AG09309 (cell line): ENCODE measurements at places on chromosomes 2 and 18.
A peak's percentile ranks its signal among the peaks of the same experiment; 100 is the strongest.

- no peak for DNase-seq
Observed at GRCh38 chr2:144211065-144211464, 308.9 kb downstream of the ZEB2 start.

DNA sequence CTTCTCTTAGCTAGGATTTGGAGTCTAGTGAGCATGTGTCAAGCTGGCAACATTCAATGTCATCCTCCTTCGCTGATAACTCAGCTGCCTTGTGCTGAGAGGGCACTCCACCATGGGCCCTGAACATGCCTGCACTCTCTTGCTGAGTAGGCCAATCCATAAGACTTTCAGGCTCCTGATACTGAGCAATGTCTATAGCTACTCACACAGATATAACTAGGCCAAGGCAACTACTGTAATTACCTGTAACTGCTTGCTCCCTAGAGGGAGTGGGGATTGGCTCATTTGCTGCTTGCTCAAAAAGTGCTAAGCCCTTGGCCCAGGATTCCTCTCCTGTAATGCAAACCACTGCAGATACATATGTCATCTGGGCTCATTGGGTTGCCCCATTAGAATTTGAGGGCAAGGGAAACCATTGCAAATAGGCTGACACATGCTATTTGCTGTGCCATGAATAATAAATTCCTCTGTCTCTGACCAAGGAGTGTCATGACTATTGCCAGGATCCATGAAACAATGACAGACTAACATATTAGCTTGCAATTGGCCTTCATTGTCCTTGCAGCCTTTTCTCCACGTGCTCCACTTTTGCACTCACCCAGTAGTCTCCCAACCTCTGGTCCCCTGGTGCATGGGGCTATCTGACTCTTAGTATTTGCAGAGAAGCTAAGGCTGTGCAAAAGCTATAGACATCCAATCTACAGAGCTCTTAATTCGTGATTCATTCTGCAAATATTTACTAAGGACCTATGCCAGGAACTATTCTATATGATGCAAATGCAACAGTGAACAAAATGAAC lies 36.9 kb upstream of the BMPR2 start:
- DNase-seq = no peak

- DNase-seq = no peak
Observed at GRCh38 chr2:218990612-218991011, 2.6 kb downstream of the CRYBA2 start.

GRCh38 chr2:74281141-74281975 lies 61.9 kb downstream of the SLC4A5 start:
- DNase-seq = no peak

DNA sequence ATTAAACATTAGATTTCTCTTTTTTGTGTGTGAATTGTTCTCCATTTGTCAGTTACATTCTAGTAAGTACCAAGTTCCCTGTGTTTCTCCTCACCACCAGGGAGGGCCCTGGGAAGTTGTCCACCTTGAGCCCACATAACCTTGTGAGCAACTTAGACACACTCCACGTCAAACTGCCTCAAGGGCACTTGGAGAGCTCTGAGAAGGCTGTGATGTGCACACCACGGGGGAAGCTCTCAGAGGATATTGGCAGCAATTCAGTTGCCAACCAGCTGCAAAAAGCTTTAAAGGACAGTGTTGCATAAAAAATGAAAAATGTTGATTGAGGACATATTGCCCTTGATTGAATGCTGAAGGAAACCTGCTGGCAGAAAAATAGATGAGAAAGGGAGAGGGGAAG lies 743.6 kb downstream of the RNF144A start:
- DNase-seq = no peak

DNA sequence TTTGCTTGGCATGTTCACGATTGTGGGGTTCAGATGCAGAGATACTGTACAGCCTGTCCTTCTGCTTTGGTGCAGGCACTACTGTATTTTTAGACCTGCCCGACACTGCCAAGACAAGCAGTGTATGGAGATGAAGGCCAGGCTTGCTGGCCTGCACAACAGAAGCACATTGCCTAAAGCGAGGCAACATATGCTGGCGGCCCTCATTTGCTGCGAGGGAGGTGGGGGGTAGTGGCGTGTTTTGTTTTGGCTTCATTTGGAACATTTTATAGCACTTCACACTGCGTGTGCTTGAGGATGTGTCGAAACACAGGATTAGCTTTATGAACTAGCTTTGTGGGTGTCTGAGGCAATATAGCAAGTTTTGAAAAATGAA lies 27.0 kb downstream of the TMEM182 start:
- no peak for DNase-seq

DNA sequence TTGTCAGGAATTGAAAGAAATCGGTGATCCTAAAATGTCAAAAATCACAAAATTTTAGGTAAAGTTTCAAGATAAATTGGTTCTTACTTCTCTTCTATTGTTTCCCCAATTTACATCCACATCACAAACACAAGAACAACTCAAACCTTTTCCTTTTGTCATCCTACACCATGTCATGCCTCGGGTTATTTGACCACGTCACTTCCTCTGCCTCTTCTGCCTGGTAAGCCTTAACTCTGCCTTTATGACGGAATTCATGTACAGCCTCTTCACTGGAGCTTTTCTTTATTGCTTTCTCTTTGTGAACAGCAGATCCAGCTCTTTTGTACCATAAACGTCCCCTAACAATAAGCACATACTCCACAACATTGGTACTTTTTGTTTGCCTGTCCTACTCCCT lies 258.0 kb downstream of the DPP10 start:
- no peak for DNase-seq

DNA sequence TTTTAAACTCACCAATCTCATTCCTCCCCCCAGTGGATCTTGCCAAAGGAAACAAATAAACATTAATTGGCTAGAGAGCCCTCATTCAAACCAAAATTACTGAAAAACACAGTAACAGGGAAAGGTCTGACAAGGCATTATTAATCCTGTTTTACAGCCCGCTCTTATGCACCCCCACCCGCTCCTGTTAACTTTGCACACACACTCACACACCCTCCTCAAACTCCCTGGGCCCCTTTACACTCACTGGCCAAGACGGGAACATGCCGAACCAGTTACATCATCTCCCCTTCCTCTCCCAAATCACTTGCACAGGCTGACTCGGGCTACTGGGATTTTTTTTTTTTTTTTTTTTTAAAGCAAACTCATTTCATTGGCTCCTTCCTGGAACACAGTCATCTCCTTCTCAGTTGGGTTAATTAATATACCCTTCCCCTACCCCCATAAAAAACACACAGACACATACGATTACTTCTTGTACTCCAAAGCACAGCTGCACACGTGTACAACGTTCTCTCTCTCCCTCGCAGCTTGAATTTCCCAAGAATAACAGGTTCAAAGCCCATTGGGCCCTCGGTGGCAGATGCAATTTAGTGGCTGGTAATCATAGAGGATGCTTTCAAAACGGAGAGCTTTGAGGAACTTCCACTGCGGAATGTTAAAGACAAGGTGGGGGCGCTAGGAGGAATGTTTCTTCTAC lies 31.8 kb downstream of the KLF7 start:
- peak; percentile 54 for DNase-seq

GRCh38 chr2:207815254-207815653 lies 45.5 kb upstream of the FZD5 start:
- no peak for DNase-seq

- DNase-seq = no peak
Observed at GRCh38 chr18:27724362-27724761, 452.6 kb downstream of the CDH2 start.

GRCh38 chr2:176150584-176151441 lies 537 bp upstream of the HOXD4 start:
- DNase-seq = no peak

GRCh38 chr2:189821953-189822748 lies 37.9 kb downstream of the PMS1 start:
- peak; percentile 62 for DNase-seq

DNA sequence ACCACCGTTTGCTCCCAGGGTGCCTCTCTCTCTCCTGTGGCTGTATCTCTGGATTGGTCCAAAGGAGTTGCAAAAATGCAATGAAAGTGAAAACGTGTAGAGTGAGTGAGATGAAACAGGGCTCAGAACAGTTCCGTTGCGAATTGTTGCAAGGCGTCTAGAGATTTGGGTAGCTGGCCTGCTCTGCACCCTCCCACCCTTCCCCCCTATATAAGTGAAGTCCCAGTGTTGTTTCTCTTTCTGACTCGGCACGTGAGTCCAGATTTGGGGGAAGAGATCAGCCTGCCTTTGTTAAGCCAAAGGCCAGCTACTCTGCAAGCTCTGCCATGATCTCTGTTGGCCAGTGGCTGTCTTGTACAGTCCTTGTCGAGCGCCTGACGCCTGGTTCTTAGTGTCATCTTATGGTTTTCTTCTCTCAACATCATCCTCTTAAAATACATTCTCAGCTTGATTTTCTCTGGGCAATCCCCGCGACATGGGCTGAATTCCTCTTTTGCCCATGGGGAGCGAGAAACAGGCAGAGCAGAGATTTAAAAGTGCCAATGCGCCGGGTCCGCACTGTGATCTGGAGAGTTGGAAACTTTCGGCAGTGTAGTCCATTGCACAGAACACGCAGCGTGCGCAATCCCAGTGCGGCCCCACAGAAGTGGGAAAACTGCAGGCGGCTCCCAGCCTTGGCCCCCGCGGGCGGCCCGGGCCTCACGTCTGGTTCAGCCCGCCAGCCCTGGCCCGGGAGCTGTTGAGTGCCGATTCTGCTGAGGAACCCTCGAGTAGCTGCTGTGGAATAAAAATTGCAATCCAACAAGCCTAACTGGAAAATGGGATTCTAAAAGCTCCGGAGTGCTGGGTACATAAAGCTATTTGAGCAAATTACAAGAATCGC lies 9.3 kb downstream of the MEIS1 start:
- no peak for DNase-seq

GRCh38 chr18:51390702-51391101 lies 193.2 kb upstream of the MEX3C start:
- no peak for DNase-seq

GRCh38 chr2:178211460-178211859 lies 17.1 kb downstream of the OSBPL6 start:
- no peak for DNase-seq

GRCh38 chr18:8607776-8608742 lies 1.2 kb upstream of the RAB12 start:
- no peak for DNase-seq

- DNase-seq = no peak
Observed at GRCh38 chr2:39547811-39548719, 111.0 kb upstream of the MAP4K3 start.

DNA sequence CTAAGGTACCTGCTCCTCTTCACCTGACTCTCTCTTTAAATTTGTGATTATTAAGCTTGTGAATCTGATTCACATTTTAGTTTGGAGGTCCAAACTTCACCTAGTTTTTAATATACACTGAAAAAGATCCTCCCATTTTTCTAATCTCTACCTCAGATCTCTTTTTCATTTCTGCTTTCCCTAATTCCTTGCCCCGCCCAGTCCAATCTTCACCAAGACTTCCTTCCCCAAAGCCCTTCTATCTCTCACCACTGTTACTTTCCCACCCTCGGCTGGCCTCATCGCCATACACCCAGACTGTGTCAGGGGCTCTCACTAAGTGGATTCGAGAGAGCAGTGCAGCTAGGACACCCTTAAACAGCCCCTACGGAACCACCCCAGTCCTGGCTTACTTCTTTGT lies 40.0 kb downstream of the LBH start:
- no peak for DNase-seq

DNA sequence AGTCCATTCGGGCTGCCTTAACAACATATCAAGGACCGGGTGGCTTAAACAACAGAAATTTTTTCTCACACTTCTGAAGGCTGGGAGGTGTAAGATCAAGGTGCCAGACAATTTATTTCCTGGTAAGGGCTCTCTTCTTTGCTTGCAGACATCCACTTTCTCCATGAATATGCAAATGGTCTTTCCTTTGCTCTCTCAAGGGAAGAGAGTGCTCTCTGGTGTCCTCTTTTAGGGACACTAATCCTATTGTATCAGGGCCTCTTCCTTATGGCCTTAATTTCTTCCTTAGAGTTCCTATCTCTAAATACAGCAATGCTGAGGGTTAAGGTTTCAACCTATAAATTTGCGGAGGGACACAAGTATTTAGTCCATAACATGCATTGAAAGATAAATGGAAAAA lies 770.8 kb downstream of the DSC3 start:
- DNase-seq = no peak

DNA sequence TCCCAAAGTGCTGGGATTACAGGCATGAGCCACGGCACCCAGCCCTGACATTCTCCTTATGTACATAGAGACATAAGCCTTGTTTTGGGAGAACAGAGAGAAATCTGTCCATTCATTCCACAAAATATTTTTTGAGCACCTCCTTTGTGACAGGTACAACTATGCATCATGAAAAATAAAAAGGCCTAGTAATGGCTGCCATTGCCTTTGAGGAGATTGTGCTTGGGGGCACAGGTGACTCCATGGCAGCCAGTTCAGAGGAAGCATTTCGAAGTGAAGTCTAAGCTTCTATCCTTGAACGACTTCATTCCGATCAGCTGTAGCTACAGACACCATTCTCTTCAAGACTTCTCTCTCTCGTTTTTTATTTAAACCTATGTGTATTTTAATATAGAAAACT lies 10.5 kb upstream of the MYCN start:
- DNase-seq = no peak

DNA sequence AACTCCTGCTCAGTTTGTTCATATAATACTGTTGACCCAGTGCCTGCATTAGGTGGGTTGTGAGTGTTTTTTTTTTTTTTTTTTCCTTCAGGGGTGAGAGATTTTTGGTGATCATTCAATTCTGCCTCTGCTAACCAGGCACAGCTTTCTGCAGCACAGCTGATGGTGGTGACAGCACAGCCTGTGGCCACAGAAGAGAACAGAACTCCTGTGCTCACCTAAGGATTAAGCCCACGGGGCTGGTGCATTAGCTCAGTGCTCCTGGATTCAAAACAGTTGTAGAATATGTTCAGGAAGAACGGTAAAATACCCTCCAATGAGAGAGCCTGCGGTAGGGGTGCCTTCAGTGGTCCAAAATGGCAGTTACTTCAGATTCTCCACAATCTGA lies 42.0 kb downstream of the PKP4 start:
- no peak for DNase-seq

- DNase-seq = no peak
Observed at GRCh38 chr2:12592296-12592695, 124.4 kb upstream of the TRIB2 start.

DNA sequence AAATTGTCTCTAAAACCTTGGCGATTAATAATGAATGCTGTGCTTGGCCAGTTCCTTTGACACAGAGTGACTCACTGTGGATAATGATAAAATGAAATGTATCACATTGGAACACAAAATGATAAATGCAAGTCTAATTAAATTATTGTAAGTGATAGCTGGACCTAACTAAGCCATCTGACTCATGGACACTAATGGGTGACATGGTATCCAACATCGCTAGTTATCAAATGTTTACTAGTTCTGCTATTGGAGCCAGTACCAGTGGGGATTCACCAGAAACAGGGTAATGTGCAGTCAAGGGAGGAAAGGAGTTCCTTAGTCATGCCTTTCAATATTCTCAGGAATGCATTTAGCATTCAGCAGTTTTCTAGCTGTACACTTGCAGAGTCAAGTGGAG lies 736.3 kb upstream of the ACVR2A start:
- DNase-seq = no peak

DNA sequence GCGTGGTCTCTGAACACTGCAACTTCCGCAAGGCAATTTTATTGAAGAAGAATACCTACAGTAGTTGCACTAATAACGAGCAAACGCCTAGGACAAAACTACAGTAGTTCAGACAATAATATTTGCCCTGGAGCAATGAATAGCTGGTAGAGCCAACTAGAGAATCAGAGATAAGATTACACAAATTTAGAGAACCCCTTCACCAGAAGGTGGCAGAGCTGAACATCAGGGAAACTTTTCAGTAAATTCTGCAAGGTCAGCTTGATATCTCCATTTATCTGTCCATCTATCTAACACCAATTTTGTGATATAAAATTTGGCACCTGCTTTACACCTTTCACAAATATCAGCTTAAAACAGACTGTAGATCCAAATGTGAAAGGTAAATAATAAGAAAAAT lies 43.8 kb downstream of the CDH19 start:
- no peak for DNase-seq
